Dermis blood vessel endothelial cell (primary cell): ENCODE measurements at places on chromosomes 5 and 9. TPM values are rescaled to one million over a fixed set of nuclear protein-coding genes. Genes with fewer than 3 reads are reported as not detected.

DNA sequence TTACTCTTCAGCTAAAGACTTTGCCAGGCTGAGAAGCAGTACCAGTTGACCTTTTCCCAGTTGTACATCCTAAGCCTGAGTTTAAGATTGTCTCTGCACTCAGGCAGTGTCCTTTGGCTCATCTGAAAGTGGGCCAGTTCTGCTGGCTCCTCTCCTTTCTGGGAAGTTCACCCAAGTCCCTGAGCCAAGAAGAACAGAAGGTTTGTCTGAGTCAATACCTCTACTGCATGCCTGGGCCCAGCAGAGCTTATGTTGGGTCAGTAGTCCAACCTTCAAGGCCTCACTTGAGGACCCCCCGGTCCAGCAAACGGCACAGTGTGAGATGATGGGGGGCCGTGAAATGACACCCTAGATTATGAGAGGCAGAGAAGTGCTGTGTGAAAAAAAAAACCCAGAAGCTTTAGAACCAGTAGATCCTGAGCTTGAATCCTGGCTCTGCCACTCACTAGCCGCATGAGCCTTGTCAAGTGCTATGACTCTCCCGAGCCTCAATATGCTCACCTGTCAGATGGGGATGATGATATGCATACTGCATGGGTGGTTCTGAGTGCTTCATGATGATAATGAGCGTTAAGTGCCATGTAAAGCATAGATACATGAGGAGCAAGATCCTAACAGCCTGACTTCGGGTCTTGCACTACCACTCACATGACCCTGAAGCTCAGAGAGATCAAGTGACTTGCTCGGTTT, 156.0 kb downstream of the MACROH2A1 start:
- DNase-seq = no peak

The SPATA31E1 gene
- total RNA-seq = not detected in 2 replicates

DNA sequence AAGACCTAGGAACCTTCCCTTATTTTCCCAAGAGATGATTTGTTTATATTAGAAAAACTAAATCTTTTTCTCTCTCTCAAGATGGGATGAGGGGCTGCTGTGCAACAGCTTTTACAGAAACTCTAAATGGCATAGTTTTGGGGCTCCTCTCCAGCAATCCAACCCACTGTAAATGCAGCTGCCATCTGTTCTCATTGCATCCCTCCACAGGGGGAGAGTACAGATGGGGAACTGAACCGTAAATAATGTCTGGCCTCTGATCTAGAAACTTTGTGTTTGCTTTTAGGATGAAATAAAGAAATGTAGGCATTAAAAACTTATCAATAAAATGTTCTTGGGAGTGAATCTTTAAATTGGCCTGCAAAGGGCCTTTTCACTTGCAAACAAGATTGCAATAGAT, 291.4 kb downstream of the MCTP1 start:
- no peak for DNase-seq

The PCDHGB4 gene
- 11.3 and 14.5 TPM in 2 replicates for total RNA-seq

GRCh38 chr5:168603746-168604145, 24.6 kb upstream of the PANK3 start:
- no peak for DNase-seq

The BARHL1 gene
- not detected in 2 replicates for total RNA-seq

The AK1 gene
- 22.0 and 42.2 TPM in 2 replicates for total RNA-seq

GRCh38 chr5:149759563-149759962, 29.5 kb downstream of the PPARGC1B start:
- no peak for DNase-seq

DNA sequence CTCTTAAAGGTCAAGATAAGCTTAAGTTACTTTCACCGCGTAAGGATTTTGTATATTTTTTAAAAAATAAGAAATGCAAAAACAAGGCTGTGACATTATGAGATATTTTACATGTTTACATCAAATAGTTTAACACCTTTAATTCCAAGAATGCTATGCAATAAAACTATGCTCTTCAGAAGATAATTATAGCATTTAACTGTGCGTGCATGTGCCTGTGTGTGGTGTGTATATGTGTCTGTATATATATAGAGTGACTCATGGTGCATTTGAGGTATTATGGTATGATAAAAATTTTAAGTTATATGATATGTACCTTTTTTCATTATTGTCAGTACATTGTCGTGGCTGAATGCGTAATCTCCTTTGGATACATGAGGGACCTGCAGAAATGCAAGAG, 539.3 kb downstream of the PDE4D start:
- DNase-seq = no peak

DNA sequence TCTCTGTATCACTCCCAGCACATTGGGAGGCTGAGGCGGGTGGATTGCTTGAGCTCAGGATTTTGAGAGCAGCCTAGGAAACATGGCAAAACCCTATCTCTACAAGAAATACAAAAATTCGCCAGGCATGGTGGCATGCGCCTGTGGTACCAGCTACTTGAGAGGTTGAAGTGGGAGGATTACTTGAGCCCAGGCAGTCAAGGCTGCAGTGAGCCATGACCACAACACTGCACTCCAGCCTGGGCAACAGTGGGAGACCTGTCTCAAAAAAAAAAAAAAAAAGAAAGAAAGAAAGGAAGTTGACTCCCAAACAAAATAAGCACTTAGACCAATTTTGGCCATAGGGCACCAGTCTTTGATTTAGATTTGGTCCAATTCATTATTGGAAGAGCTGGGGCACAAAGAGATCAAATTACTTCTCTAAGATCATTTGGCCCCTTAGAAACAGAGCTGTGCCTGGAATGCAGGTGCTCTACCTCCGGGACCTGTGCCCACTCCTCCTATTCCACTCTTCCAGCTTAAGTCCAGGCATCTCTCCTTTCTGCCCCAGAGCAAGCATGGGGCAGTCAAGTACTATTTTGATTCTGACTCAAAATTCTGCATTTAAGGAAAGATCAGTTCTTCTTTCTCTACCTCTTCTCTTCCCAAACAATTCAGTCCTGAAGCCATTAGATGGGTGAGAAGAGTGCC, 59.0 kb downstream of the ALDH7A1 start:
- no peak for DNase-seq

The FAM120A gene
- 86.4 and 172 TPM in 2 replicates for total RNA-seq

- peak; percentile 14 for DNase-seq
These were observed 42.2 kb downstream of the SECISBP2 start for GRCh38 chr9:89360465-89360864.

DNA sequence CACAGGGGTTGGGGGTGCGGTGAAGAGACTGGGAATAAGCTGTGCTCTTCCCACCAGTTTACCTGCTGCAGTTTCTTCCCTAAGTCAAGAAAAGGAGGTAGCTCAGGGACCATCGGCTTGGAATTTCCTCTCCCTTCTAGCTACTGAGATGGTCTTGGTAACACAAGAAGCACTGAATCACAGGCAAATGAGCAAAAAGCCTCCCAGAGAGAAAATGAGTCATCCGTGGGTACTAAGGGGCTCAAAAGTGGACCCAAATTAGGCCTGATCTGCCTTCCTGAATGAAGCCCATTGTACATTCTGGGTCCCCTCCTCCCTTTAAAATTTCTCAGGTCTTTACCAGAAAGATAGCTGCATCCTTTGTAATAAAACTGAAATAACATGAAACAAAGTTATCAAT, 49.9 kb downstream of the PTPN3 start:
- no peak for DNase-seq

GRCh38 chr5:19067741-19068140, 920.3 kb downstream of the CDH18 start:
- DNase-seq = no peak

The EIF4E1B gene
- not detected in 2 replicates for total RNA-seq

- DNase-seq = peak; percentile 3
These were observed 156.9 kb downstream of the CNTLN start for GRCh38 chr9:17291766-17292165.

DNA sequence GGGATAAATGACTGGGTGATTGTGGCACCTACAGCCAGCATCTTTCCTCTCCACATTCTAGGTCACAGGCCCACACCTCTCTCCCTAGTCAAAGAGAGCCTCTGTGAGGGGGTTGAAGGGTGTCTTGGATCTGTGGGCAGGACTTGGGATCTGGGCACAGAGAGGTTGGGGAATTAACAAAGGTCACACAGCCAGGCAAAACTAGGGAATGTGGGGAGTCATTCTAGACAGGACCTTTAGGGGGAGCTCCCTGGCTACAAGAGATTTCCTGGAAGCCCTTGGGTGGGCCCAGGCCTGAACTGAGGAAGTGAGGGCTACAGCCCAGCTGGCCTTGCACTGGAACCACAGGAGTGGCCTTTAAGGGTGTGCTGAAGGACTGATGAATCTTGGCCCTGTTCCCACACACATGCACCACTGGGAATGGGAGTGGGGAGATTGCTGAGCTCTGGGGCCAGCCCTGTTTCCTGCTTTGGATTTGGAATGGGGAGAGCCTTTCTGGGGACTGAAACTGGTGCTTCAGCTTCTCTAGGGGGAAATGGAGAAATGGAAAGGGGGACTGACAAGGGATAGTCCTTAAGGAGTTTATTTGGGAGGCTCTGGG, 12.4 kb upstream of the CXXC5 start:
- peak; percentile 89 for DNase-seq

The CETN3 gene
- 10.6 and 15.3 TPM in 2 replicates for total RNA-seq

GRCh38 chr9:116166713-116167112, 13.1 kb downstream of the PAPPA start:
- DNase-seq = no peak

GRCh38 chr5:113663879-113664541, 150.5 kb downstream of the YTHDC2 start:
- peak; percentile 65 for DNase-seq

The TIFAB gene
- not detected in 2 replicates for total RNA-seq

DNA sequence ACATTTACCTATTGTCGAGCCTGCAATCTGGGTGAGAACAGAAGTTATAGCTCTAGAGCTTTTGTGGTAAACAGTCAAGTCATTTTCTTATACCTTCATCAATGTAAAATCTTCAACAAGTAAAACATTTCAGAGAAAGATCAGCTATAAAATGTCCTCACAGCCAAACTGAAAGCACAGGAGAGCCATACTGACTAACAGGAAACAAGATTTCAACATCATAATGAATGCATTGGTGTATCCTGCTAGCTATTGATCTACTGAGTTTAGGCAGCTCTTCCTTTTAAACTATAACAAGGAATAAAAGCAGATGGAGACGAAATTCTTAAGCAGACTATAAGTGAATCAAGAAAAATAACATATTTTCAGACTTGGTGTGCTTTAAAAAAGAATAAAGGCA, 1522.9 kb upstream of the WWC1 start:
- no peak for DNase-seq

The SPAG8 gene
- total RNA-seq = 0.19 TPM in 1 of 2 replicates, not detected in the other

DNA sequence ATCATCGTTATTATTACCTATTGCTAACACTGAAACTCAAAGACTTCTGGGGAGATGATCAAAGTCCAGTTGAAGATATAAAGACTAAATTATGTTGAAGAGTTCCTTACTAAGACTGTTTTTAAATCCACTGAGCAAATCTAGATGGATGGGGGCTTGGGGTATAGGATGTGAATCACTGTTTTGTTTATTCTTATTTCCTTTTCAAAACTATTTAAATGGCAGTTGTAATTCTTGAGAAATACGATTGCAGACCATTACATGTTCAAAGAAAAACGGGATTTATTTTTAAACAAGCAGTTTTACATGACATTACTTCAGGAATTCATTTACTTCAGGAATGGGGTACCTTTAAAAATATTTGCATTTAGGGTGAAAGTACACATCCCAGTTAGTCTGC, 4.3 kb downstream of the RASGRF2 start:
- DNase-seq = peak; percentile 47

The PRLR gene
- total RNA-seq = not detected in 2 replicates

The PDE8B gene
- under 0.01 TPM in 2 replicates for total RNA-seq

- DNase-seq = no peak
These were observed 94.4 kb downstream of the TMEM215 start for GRCh38 chr9:32877639-32878217.

The ARHGEF39 gene
- 0.34 and 3.1 TPM in 2 replicates for total RNA-seq

GRCh38 chr9:27967210-27967609, 393.9 kb upstream of the C9orf72 start:
- DNase-seq = no peak

The GRAMD2B gene
- 7.3 and 13.9 TPM in 2 replicates for total RNA-seq

DNA sequence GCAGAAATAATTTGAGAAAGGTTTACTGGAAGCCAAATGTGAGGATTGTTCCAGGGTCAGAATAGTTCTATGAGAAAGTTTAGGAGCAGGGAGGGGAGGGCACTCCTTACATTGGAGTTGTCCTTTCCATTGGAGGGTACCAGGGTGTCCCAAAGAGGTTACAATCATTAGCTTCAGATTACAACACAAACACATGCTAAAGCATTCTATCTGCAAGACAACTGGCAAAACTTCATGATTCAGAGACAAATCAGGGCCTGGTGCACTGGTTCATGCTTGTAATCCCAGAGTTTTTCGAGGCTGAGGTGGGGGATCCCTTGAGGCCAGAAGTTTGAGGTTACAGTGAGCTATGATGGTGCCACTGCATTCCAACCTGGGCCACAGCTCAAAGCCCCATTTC, 51.8 kb downstream of the NSUN2 start:
- no peak for DNase-seq
